Activated CD4-positive, alpha-beta memory T cell treated with anti-CD3 and anti-CD28 coated beads, Interleukin-2, amount 10 ng/mL, durations not matched to agents 7 days and 5 days (primary cell): ENCODE measurements at places on chromosomes 16 and 17. TPM values are rescaled to one million over a fixed set of nuclear protein-coding genes. Genes with fewer than 3 reads are reported as not detected.
A peak's percentile ranks its signal among the peaks of the same experiment; 100 is the strongest.

LRRC46 gene
- total RNA-seq = 0.53 TPM

GRCh38 chr16:29993903-29994599 is 1.4 kb downstream of the HIRIP3 start:
- DNase-seq = no peak

GRCh38 chr16:31224092-31224955 is 7.4 kb upstream of the PYDC1 start:
- DNase-seq = no peak

DNA sequence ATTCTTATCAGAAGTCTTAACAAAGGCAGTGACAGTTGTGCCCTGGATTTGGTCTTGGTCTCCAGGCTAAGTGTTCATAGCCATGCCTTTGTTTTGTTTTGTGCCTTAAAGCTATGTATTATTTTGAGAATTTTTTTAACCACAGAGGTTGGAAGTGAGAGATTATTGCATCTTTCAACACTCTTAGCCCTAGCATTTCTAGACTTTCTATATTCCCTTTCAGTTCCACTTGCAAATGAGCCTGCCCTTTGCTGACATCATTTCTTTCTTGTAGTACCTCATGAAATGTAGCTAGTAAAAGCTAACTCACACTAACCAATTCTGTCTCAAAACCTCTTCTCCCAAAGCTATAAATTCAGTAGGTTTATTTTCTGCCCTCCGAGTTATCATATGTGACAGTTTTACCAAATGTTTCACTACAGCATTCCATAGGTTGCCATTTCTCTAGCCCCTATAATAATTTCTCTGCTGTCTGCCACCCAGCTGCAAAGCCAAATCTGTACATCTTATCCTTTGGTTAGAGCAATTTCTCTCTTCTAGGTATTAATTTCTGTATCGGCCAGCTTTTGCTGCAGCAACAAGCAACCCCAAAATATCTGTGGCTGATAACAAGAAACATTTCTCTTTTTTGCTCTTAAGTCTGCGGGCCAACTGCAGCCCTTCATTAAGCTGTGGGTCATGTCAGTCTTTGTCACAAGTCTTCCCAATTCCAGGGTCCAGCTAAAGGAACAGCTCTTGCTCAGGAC is 14.2 kb upstream of the CCL1 start:
- DNase-seq = no peak

DNA sequence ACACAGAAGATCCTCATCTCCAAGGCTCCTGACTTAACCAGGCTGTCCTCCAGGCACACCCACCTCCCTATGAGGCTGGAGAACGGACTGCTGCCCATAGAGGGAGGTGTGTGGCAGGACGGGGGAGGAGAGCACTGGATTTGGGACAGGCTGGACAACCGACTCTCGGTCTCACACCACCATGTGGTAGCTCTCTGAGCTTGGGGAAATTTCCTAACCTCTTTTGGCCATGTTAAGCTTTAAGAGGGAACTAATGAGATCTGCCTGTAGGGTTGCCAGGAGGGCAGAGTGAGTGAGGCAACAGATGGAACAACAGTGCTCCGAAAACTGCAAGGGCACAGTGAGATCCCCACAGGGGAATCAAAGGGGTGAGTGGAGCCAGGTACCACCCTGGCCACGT is 32.7 kb downstream of the RHBDL3 start:
- DNase-seq = no peak

- peak; percentile 75 for DNase-seq
Measured at GRCh38 chr17:40564883-40565768, at the start of gene CCR7. Gene CCR7 (minus strand): TSS chr17:40565472. CDS start chr17:40565409, 63 bp downstream.

DNA sequence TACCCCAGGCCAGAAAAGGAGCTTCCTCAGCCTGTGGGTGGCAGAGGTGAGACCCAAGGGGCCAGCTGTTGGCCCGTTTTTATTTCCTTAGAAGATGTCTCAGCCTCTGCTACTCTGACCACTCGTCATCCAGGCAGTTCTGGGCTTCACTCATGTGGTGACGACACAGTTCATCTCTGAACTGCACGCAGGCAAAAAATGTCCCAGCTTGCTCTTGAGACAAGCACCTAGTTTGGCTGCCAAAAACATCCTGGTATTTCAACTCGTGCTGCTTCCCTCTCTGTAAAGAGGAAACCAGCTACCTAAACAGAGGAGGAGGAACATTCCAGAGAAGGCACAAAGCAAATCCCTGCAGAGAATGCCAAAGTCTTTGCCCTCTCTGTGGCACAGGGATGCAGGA is 125.7 kb downstream of the XYLT1 start:
- no peak for DNase-seq
